ENCODE measurements at places on chromosomes 6 and 20.

GRCh38 chr6:45801471-45802289 lies 214.0 kb downstream of the CLIC5 start:
- no peak for DNase-seq

- no peak for DNase-seq
Observed at GRCh38 chr6:138086573-138087196, 20.5 kb downstream of the PERP start.

DNA sequence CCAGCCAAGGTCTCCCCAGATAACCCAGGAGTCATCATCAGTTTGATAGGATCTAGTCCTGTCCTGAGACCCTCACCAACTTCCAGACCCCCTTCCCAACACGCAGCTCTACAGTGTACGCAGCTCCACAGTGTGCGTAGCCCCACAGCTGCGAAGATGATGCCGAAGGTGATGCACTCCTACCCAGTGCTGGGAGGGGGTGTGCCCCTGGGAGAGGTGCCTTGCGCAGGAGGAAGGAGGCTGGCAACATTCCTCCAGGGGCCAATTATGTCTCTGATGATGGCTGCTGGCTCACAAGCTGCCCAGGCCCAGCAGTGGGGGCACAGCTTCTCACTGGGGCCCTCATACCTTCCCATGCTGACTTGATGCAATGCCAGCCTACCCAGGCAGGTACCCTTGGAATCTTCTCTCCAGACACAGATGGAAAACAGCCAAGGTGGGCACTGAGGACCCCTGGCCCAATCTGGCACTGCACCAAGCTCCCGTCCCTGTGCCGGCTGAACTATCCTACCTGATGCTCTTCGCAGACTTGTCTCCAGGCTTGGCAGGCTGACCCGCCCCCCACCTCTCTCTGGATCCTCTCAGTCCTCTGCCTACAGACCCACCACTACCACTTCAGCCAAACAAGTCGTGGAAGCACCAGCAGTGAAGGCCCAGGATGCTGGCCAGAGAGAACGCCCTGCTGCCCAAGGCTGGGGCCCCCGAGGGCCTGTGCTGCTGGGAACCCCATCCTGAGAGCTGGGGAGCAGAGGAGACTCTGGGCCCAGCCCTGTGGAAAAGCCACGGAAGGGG lies 1.4 kb downstream of the ZNF512B start:
- DNase-seq = no peak

GRCh38 chr6:2245877-2246863 lies 765 bp upstream of the GMDS start:
- peak; percentile 32 for DNase-seq

GRCh38 chr20:13277663-13278295 lies 56.7 kb downstream of the ISM1 start:
- DNase-seq = no peak

- no peak for DNase-seq
Observed at GRCh38 chr20:58623579-58624473, 27.3 kb upstream of the STX16 start.

- no peak for DNase-seq
Observed at GRCh38 chr20:17172836-17173516, 53.9 kb upstream of the PCSK2 start.

GRCh38 chr20:63009988-63010769 lies 3.4 kb upstream of the BHLHE23 start:
- peak; percentile 52 for DNase-seq

- DNase-seq = no peak
Observed at GRCh38 chr20:22462975-22463914, 121.1 kb downstream of the FOXA2 start.

- no peak for DNase-seq
Observed at GRCh38 chr6:511488-512137, 120.1 kb downstream of the IRF4 start.

DNA sequence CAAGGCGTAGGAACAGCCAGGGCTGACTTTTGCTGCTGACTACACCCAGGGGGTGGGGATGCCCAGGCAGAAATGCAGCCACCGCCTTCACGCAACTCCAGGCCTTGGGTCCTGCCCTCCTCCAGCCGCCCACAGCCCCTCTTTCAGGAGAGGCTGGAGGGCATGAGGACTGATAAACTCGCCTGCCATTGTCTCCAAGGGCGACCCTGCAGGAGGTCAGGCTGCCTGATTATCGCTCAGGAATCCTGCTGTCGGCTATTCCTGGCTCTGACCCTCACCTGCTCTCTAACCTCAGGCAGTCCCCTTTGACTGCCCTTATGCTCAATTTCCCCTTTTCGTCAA lies 62.0 kb upstream of the HDDC2 start:
- no peak for DNase-seq

- no peak for DNase-seq
Observed at GRCh38 chr6:135008072-135008940, 46.3 kb downstream of the HBS1L start.

DNA sequence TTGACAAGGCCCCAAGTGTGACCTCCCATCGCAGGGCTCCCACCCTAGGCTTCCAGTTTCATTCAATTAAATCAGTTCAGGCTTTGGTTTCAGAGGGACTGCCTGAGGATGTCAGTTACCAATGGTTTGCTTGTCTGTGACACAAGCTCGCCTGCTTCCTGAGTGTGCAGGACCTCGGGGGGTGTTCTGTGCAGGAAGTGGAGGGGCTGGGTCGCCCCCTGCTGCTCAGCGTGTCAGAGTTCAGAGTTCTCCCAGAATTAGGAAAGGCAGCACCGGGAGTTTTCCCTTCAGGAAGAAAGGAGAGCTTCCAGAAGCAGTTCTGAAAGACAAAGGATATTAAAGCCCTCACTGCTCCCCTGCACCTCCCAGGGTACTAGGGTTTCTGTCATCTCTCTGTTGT lies 50.8 kb upstream of the TGM3 start:
- no peak for DNase-seq

DNA sequence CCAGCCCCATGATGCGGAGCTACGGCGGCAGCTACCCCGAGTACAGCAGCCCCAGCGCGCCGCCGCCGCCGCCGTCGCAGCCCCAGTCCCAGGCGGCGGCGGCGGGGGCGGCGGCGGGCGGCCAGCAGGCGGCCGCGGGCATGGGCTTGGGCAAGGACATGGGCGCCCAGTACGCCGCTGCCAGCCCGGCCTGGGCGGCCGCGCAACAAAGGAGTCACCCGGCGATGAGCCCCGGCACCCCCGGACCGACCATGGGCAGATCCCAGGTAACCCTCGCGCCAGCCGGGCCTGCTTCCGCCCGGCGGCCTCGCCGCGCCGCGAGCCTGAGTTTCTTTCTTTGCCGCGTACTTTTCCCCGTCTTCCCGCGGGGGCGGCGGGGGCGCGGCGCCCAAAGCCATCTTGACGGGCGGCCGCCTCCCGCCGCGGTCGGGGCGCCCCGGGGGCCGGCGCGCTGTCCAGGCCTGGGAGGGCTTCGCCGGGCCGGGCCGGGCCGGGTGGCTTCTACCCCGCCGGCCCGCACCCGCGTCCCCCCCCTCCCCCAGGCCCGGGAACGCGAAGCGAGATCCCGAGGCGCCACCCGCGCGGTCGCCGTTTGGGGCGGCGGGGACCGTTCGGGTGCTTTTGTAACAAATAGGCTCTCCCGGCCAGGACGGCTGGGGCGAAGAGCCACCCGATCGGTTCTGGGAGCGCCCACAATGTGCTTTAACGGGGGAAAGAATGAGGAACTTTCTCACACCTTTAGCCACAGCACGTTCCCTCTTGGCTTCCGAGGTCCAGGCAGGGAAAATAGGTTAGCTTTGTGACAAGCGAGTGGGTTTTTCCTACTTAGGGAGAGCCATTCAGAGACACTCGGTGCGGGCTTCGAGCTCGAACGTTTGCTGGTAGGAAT lies 2.3 kb downstream of the ARID1B start:
- DNase-seq = peak; percentile 48

DNA sequence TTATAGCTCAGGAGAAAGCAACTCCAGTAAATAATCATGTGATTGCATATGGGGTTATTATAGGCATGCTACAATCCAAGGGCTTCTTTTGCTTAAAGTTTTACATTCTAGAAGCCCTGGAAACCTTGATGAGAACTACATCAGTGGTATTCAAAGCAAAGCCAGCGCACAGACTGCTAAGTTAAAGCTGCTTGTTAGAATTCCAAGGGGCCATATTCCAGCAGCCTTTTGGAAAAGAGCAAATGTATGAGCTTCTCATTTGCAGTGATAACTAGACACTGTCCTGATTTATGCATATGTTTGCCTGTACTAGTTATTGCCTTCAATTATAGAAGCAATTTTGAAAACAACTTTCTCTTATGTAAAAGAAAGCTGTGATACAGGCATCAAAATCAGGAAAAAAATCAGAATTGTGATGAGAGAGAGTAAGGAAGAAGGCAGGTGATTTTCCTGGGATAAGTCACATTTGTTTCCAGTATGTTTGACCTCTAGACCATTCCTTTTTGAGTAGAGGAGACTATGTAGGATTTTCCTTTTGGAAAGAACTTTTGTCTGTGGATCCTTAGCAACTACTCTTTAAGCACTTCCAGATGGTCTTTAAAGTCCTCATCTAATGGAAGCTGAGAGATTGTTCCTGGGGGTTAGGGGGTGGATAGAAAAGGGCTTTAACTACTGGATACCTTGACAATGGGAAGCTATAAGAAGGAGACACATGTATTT lies 159.2 kb downstream of the PLCB4 start:
- DNase-seq = no peak

DNA sequence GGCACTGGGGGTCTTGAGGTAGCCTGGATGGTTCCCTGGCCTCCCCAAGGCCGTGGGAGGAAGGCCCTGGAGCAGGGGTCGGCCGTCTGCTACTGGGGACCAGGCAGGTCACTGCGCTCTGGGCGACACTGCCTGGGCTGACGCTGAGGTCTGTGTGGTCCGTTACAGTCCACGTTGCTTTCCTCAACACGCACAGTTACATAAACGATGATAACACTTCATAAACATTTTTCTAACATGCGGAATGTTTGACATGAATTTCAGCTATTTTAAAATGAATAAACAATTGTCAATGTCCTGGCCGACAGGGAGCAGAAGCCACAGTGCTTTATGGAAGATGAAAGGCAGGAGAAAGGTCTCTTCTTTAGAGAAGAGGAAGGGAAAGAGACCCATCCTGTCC lies 10.2 kb upstream of the RBBP8NL start:
- no peak for DNase-seq

DNA sequence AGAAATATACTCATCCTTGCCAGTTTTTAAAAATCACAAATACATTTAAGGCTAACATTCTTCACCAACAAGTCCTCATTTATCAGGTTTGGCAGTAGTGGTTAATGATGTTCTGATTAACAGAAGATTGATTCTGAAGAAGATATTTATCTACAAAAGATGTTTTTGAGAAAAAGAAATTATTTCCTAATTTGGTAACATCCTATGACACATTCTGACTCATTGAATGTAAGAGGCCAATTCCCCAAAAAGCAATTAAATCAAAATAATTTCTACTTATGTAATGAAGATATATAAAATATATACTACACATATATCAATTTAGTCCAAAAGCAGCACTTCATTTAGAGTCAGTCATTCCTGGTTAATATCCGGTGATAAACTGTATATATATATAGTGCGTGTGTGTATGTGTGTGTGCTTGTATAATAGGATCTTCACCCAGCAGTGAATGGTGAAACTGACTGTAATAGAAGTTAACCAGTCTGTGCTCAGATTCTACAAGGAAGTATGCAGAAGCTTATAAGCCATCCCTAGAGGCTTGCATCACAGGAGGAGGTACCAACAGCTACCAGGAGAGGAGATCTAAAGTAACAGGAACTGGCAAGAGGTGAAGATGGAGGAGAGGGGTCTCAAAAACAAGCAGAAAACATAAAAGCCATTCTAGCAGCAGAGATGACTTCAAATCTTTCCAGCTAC lies 82.9 kb upstream of the MARCKS start:
- DNase-seq = peak; percentile 66

DNA sequence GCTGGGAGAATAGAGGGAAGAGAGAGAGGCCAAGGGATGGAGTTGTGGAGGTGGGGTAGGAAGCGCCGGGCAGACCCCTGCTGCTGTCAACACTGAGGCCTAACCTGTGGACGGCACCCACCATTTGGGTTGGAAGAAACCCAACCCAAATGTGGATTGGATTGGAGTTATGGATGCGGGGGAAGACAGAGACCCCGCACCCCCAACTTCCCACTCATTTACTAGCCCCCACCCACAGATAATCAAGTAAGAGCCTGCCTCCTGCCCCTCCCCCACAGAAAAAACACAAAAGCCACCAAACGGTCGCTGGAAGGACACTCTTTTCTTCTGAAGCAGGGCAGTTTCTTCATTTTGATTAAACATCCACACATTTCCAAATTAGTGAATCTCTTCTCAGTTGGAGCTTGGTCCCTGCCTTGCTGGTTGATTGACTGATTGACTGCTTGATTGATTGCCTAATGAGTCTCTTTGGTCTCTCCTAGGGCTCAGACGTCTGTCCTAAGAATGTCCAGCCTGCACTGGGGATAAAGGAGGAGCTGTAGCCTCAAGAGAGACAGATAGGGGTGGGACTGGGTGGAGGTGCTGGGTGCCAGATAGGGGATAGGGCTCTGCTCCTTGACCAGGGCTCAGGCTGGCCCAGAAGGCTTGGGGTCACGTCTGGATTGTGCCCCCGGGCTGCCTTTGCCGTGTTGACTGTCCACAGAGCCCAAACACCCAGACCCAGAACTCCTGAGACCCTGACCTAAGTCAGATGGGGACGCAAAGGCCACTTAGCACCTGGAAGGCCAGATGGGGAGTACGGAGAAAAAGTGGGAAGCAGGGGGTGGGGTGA lies 74.9 kb upstream of the FOXP4 start:
- no peak for DNase-seq

- DNase-seq = no peak
Observed at GRCh38 chr20:62292108-62292507, 10.7 kb upstream of the ADRM1 start.

DNA sequence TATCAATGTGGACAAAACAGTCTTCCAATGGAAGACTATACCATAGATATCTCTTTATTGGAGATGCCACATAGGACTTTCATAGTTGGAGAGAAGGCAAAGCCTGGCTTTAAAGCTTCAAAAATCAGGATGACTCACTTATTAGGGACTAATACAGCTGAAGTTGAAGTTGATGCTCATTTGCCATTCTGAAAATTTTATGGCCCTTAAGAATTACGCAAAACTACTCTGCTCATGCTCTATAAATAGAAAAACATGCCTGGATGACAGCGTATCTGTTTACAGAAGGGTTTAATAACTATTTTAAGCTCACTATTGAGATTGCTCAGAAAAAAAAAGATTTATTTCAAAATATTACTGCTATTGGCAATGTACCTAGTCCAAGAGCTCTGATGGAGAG lies 155.5 kb upstream of the DST start:
- DNase-seq = peak; percentile 33

DNA sequence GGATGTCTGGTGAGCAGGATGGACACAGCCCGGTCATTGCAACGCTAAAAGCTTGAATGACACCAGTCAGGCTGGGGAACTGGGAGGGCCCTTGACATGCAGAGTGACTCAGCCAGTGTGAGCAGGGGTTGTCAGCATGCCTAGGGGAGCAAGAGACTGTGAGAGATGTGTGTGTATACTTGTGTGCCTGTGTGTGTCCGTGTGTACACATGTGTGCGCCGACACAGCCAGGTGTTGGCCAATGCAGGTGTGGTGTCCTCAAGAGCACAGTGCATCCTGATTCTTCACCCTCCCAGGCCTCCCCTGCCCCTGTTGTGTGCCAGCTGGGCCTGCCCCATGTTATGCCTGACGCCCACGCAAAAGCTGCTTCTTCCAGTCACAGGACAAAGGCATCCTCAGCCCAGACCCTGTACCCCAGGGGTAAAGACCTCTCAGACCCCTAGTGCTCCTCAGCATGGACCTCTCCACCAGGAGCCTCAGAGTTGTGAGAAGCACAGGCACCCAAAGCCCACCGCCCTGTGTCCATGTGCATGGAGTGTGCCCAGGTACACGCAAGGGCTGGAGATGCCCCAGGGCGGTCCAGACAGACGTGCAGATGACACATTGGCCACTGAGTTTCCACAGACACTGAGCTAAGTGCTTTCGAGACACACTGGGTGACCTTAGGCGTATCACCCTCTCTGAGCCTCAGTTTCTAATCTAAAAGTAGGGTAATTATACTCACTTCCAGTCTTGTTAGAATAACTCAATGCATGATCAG lies 16.6 kb downstream of the NRSN2 start:
- peak; percentile 57 for DNase-seq
